ENCODE measurements at places on chromosomes 11 and 22.

DNA sequence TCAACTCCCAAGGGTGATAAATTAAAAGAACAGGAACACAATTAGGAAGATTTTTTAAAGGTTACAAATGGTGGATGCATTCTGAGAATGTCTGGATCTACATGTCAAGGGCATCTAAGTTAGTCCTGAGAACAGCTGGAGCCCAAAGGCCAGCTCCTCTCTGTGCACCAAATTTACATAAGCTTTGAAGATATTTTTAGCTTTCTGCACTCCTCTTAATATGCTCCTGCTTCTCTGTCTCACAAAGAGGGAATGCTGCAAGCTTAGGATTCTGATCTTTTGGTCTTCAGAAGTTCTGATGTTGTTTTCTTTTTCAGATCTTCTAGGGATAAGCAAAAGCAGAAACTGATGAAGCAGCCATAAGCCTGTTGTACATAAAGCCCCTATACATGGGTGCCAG is 309.8 kb upstream of the NCAM1 start:
- DNase-seq: no peak

GRCh38 chr11:121086866-121087265 is 14.2 kb upstream of the TECTA start:
- DNase-seq: no peak

DNA sequence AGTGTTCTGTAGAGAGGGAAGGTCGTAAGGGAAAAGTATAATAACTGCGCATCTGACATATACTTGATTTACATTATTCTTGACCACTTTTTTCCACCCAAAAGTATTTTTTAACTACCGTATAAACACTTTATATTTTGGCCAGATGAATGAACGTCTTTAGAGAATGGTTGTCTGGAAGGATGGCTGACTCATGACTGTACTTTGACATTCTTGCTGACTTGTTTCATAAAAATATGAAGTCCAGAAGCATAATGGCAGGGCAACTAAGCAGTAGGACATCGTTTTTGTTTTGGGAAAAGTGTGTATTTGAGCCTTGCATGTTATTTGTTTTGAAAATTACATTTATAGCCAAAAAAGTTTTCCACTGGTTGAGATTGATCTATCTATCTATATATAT is 110.0 kb downstream of the OSBP2 start:
- DNase-seq: no peak

- DNase-seq: no peak
Observed at GRCh38 chr11:15507592-15507991, 392.9 kb downstream of the INSC start.

- DNase-seq: no peak
Observed at GRCh38 chr22:43995057-43995685, 28.9 kb upstream of the PARVB start.

DNA sequence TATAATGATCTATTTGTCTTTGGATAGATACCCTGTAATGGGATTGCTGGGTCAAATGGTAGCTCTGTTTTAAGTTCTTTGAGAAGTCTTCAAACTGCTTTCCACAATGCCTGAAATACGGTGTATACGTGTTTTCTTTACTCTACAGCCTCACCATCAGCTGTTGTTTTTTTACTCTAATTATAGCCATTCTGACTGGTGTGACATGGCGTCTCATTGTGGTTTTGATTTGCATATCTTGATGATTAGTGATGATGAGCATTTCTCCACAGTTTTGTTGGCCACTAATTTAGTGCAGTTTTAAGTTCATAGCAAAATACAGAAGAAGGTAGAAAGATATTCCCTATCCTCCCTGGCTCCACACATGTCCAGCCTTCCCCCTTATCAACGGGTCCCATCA is 26.3 kb upstream of the VPREB1 start:
- DNase-seq: no peak

- DNase-seq: no peak
Observed at GRCh38 chr22:47357493-47357892, 595.0 kb downstream of the TBC1D22A start.

Data from activated CD4-positive, alpha-beta T cell treated with anti-CD3 and anti-CD28 coated beads for 24 hours (primary cell).